ENCODE measurements at places on chromosomes 1 and 21. TPM values are rescaled to one million over a fixed set of nuclear protein-coding genes. Genes with fewer than 3 reads are reported as not detected.

DNA sequence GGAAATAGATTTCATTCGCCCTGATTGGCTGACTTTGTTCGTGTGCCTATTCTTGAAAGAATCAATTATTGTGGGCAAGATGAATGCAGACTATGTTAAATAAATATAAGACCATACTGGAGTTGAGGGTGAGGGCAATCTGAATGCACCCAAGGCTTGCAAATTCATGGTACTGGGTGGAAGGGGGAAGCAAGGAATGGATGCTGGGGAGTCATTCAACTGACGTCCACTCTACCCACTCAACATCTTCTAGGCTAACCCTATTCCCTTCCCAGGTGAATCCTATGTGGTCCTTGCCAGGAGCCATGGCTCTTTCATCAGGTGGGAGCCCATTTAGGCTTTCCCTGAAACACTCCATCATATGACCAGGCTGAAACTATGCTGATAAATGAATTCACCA lies 5.7 kb upstream of the CYP4B1 start:
- H3K4me3 ChIP-seq, result no peak overlapping the region
- H3K4me1 ChIP-seq, result no peaks in the 10 kb centered on the region
- no peak for DNase-seq
- no peaks in the 10 kb centered on the region for H3K36me3 ChIP-seq

GRCh38 chr21:39040494-39041110 lies 142.6 kb downstream of the PSMG1 start:
- no peak for DNase-seq
- H3K27me3 ChIP-seq, result no peaks in the 10 kb centered on the region
- H3K4me3 ChIP-seq, result no peak overlapping the region
- H3K36me3 ChIP-seq, result no peaks in the 10 kb centered on the region
- H3K4me1 ChIP-seq, result peaks cover 10% of the 10 kb centered on the region
- H3K27ac ChIP-seq, result no peak overlapping the region

DNA sequence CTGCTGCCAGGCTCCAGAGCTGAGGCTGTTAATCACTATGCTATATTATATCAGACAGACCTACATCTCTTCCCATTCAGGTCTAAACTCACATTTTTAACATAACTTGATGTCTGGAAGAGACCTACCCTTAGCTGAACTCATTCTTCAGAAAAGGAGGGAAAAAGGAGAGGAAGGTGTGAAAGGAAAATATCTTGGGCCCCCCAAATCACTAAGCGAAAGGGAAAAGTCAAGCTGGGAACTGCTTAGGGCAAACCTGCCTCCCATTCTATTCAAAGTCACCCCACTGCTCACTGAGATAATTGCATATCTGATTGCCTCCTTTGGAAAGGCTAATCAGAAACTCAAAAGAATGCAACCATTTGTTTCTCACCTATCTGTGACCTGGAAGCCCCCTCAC lies 222.2 kb downstream of the ASTN1 start:
- H3K4me1 ChIP-seq, result no peaks in the 10 kb centered on the region
- no peaks in the 10 kb centered on the region for H3K27me3 ChIP-seq
- no peak overlapping the region for H3K27ac ChIP-seq
- no peaks in the 10 kb centered on the region for H3K36me3 ChIP-seq
- no peak for DNase-seq

DNA sequence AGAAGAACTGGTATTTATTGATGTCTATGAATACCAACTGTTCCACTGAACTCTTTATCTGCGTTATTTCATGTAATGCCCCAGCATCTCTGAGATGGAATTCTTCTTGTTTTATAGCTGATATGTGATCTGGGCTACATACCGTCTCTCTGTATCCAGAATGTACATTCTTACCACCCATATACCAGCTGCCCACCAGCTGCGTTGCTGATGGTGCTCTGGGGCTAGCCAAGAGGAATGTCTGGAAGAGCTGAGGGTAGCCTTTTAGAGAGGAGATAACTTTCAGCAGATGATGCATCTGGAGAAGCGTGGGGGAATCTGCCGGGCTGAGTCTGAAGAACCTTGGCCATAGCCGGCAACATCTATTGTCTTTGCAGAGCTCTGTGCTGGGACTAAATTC lies 137.5 kb downstream of the RYR2 start:
- no peak overlapping the region for H3K27ac ChIP-seq
- H3K27me3 ChIP-seq, result no peaks in the 10 kb centered on the region
- no peak overlapping the region for H3K4me3 ChIP-seq

DNA sequence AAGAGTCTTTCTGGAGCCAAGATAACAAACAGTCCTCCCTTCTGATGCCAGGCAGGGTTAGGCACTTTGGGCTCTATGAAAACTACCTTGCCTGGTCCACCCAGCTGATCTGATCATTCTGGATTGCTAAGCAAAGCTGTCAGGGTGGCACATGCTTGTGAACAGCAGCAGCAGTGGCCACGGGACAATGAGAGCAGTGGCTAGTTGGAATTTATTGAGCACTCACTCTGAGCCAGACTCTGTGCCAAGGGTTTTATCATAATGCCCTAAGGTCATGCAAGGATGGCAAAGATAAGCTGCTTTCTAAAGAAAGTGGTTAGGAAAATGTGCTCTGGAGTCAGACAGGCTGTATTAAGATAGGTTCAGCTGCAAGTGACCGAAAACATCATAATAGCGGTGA lies 390.4 kb upstream of the VAMP3 start:
- no peak overlapping the region for H3K27ac ChIP-seq
- no peaks in the 10 kb centered on the region for H3K36me3 ChIP-seq
- H3K4me1 ChIP-seq, result no peaks in the 10 kb centered on the region
- DNase-seq, result no peak
- H3K4me3 ChIP-seq, result no peak overlapping the region

DNA sequence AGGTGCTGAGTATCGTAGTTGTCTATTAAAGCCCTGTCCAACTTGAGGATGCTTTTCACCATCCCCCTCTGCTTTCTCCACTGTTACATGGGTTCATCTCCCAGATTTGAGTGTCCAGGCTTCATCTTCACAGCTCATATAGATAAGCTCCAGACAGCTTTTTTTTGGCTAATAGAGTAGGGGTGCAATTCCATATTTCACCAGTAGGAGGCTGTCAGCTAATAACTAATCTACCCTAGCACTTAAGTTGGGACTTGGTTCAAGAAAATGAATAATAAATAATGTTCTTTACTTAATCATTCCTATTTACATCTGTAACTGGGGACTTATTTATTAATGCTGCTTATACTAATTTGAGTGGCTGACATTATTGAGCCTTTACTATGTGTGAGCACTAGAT lies 124.5 kb downstream of the IGSF21 start:
- no peaks in the 10 kb centered on the region for H3K4me1 ChIP-seq
- no peak for DNase-seq
- no peak overlapping the region for H3K4me3 ChIP-seq
- H3K27ac ChIP-seq, result no peak overlapping the region
- no peaks in the 10 kb centered on the region for H3K27me3 ChIP-seq

DNA sequence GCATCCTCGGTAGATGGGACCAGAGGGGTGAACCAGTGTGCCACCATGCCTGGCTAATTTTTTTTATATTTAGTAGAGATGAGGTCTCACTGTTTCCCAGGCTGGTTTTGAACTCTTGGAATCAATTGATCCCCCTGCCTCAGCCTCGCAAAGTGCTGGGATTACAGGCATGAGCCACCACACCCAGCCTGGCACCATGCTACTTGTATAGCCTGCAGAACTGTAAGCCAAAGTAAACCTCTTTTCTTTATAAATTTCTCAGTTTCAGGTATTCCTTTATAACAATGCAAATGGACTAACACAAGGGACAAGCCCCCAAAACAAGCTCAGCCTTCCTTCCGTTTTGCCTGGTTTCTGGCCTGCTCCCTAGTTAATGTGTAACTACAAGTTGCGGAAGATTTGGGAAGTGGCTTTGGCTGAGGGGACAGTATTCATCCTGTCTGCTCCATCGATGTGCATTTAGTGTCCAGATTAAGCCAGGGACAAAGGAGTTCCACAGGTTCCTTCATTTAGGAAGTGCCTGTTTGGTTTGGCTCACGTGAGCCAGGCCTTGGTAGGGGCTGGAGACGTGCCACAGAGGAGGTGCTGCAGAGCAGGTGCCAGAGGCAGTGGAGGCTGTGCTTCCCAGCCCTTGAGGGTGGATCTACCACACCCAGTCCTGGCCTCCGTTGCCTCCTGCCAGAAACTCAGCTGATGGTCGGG lies 4.4 kb downstream of the AVPR1B start:
- H3K27ac ChIP-seq, result no peak overlapping the region
- H3K4me3 ChIP-seq, result no peak overlapping the region
- H3K36me3 ChIP-seq, result no peaks in the 10 kb centered on the region
- H3K4me1 ChIP-seq, result peaks cover 9% of the 10 kb centered on the region
- peaks cover 20% of the 10 kb centered on the region for H3K27me3 ChIP-seq
- no peak for DNase-seq

DNA sequence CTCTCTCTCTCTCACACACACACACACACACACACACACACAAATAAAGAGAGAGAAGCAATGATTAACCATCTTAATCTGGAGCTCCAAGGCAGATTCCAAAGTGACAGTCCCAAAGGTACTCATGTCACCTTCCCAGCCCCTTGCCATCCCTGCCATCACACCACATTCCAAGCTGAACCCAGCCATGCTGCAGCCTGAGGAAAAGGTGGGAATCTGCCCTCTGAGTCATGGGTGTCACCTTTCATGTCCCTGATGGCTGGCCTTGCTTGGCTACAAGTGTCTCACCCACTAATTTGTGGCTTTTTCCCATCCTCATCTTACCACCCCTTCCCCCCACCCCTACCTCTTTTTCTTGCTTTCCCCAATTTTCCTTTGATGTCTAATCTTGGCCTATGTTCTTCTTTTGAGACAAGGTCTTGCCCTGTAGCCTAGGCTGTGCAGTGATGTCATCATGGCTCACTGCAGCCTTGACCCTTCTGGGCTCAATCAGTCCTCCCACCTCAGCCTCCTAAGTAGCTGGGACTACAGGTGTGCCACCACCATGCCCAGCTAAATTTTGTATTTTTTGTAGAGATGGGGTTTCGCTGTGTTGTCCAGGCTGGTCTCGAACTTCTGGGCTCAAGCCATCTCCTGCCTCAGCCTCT lies 3.2 kb downstream of the ANXA9 start:
- no peak overlapping the region for H3K27ac ChIP-seq
- no peaks in the 10 kb centered on the region for H3K27me3 ChIP-seq
- no peak for DNase-seq

DNA sequence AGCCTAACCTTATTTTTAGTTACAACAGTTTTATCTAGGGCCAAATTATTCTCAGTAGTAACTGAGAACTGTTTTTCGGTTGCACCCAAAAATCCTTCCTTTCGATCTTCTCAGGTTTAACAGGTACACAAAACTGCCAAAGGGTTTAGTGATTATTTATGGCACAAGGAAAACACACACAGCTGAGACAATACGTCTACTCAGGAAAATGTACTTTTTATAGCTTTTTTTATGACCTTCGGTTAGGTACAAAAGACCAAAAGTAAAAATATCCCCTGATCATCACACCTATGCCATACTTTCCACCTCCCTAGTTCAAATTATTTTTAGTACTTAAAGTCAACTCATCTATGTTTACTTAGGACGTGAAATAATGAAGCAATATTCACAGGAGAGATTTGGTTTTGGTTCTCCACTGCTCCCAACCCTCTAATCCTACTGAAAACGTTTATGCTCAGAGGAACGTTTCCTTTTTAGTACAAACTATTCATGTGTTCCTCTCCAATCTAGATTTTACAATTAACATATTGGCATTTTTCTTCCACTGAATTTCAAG lies 48.7 kb downstream of the TTLL7 start:
- no peak for DNase-seq

DNA sequence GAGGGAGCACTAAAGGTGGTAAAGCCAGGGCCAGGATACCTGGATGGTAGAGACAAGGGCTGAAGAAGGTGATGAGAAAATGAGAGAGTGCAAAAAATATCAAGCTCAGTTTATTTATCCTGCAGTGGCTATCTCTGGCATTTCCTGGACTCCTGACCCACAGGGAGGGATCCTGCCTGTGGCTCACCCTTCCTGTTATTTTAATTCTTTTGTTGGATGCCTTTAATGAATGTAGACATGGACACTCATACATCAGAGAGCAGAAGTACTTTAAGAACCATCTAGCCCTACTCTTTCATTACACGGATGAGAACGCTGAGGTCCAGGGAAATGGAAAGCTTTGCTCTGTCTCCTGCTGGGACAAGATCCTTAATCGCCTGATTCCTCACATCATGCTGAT lies 20.6 kb downstream of the JUN start:
- no peaks in the 10 kb centered on the region for H3K36me3 ChIP-seq
- H3K27ac ChIP-seq, result no peak overlapping the region
- no peak overlapping the region for H3K4me3 ChIP-seq
- no peak for DNase-seq
- H3K27me3 ChIP-seq, result no peaks in the 10 kb centered on the region

DNA sequence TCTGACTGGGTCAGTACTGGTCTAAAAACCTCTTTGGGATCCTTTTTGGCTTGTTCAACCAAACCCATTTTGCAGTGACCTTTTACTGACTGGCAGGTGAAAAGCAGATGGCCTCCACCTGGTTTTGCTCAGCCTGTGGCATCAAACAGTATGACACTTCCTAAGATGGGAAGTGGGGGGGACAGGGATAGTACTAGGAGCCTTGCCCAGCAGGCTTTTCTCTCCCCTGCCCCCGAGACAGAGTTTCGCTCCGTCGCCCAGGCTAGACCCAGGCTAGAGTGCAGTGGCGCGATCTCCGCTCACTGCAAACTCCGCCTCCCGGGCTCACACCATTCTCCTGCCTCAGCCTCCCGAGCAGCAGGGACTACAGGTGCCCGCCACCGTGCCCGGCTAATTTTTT lies 18.3 kb downstream of the INTS3 start:
- peaks cover 75% of the 10 kb centered on the region for H3K36me3 ChIP-seq
- peaks cover 15% of the 10 kb centered on the region for H3K4me1 ChIP-seq
- no peak overlapping the region for H3K27ac ChIP-seq
- H3K4me3 ChIP-seq, result no peak overlapping the region
- DNase-seq, result no peak
- H3K27me3 ChIP-seq, result no peaks in the 10 kb centered on the region

DNA sequence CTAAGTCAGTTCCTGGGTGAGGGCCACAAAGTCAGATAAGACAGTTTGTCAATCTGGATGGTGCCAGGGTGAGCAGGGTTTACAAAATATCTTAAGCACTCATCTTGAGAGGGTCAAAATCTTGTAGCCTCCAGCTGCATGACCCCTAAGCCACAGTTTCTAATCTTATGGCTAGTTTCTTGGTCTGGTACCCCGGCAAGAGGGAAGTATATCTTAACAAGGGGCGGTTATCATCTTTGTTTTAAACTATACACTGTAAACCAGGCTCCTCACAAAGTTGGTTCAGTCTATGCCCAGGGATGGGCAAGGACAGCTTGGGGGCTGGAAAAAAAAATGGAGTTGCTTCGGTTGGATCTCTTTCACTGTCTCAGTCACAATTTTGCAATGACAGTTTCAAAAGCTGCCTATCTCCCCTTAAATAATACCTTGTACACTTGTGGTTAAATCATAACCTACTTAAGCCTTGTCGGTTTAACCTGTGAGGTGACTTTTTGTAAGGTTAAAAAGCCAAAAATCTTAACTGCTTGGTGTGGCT lies 7.8 kb upstream of the CD46 start:
- H3K27ac ChIP-seq, result no peak overlapping the region
- DNase-seq, result no peak
- H3K4me1 ChIP-seq, result peaks cover 18% of the 10 kb centered on the region
- no peaks in the 10 kb centered on the region for H3K36me3 ChIP-seq

- DNase-seq, result no peak
- no peaks in the 10 kb centered on the region for H3K36me3 ChIP-seq
- no peak overlapping the region for H3K27ac ChIP-seq
These were observed 143.8 kb downstream of the CASZ1 start for GRCh38 chr1:10652626-10653025.

SYNC gene
- polyA plus RNA-seq, result 0.03 TPM

SYCP1 gene
- polyA plus RNA-seq, result not detected

CXADR gene
- polyA plus RNA-seq, result not detected

NCMAP gene
- not detected for polyA plus RNA-seq

HSD3B1 gene
- not detected for polyA plus RNA-seq

IBA57 gene
- polyA plus RNA-seq, result 2.1 TPM

GJC2 gene
- 0.15 TPM for polyA plus RNA-seq

B3GALT2 gene
- not detected for polyA plus RNA-seq

EPS15 gene
- polyA plus RNA-seq, result 53.6 TPM

SLAMF7 gene
- 16.0 TPM for polyA plus RNA-seq

KIF21B gene
- polyA plus RNA-seq, result 0.30 TPM

PGBD5 gene
- 0.44 TPM for polyA plus RNA-seq
